ENCODE measurements at places on chromosomes 2 and 18. TPM values are rescaled to one million over a fixed set of nuclear protein-coding genes. Genes with fewer than 3 reads are reported as not detected.
A peak's percentile ranks its signal among the peaks of the same experiment; 100 is the strongest.

DNA sequence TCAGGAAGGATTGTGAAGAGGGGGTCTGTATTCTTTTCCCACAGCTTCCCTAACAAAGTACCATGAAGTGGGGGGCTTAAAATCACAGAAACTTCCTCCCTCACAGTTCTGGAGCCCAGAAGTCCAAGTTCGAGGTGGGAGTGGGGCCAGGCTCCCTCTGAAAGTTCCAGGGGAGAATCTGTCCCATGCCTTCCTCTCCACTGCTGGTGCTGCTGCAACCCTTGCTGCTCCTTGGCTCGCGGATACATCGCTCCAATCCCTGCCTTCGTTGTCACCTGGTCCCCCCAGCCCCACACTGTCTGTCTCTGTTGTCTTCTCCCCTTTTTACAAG is 134.1 kb downstream of the DDX1 start:
- H3K36me3 ChIP-seq: no peaks in the 10 kb centered on the region
- H3K4me3 ChIP-seq: no peak overlapping the region
- H3K27ac ChIP-seq: no peak overlapping the region
- DNase-seq: no peak
- peaks cover 9% of the 10 kb centered on the region for H3K4me1 ChIP-seq
- H3K27me3 ChIP-seq: peaks cover 26% of the 10 kb centered on the region

GRCh38 chr2:165219481-165219880 is 15.6 kb upstream of the SCN3A start:
- H3K4me1 ChIP-seq: no peaks in the 10 kb centered on the region
- no peaks in the 10 kb centered on the region for H3K36me3 ChIP-seq
- no peak overlapping the region for H3K27ac ChIP-seq

- no peak overlapping the region for H3K27ac ChIP-seq
- no peaks in the 10 kb centered on the region for H3K4me1 ChIP-seq
- no peaks in the 10 kb centered on the region for H3K36me3 ChIP-seq
- DNase-seq: no peak
- H3K27me3 ChIP-seq: peaks cover 12% of the 10 kb centered on the region
Measured at GRCh38 chr2:67996772-67997527, 65.9 kb downstream of the C1D start.

- no peak for DNase-seq
- H3K27ac ChIP-seq: no peak overlapping the region
- H3K4me1 ChIP-seq: peaks cover 24% of the 10 kb centered on the region
- peaks cover 17% of the 10 kb centered on the region for H3K27me3 ChIP-seq
Measured at GRCh38 chr2:15671842-15672815, 80.5 kb downstream of the DDX1 start.

- DNase-seq: no peak
- H3K4me1 ChIP-seq: peaks cover 7% of the 10 kb centered on the region
Measured at GRCh38 chr2:88481691-88482336, 29.3 kb upstream of the FOXI3 start.

DNA sequence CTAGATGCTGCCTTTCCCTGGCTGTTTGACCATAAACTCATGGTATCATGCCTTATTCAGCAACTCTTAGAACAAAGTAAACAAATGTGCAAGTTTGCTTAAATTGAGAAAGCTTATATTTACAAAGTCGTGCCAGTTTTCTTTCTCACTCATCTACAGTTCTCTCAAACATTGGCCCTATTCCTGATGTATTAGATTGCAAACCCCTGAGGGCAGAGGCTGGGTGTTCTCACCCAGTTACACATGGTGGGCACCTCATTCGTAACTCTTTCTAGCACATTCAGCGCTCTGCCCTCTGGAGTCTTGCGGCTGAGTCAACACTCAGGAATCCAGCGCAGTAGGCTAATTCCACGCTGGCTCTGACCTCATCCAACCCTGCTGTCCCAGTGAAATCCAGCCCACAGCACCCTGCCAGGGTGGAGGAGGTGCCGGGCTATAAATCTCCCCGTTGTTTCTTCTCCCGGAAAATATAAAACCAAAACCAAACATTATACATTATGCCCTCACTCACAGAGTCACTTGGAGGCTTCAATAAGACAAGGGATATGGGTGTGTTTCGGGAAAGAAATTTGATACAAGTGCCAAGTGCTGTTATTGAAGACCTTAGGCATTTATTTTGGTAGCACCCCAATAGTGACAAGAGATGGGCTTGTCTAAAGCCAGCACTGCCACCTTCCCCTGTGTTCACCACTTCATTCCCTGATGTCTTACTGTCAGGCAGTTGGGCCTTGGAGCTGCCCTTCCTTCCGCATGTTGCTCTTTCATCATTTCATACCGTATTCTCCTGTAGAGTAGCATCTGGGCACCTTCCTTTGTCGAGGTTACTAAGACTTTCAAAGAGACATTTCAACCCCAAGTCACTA is 287.4 kb downstream of the PRKCE start:
- peaks cover 81% of the 10 kb centered on the region for H3K4me1 ChIP-seq
- H3K4me3 ChIP-seq: peak overlapping the region; percentile 17
- H3K27ac ChIP-seq: peak overlapping the region; percentile 68
- no peaks in the 10 kb centered on the region for H3K36me3 ChIP-seq
- peak; percentile 92 for DNase-seq

DNA sequence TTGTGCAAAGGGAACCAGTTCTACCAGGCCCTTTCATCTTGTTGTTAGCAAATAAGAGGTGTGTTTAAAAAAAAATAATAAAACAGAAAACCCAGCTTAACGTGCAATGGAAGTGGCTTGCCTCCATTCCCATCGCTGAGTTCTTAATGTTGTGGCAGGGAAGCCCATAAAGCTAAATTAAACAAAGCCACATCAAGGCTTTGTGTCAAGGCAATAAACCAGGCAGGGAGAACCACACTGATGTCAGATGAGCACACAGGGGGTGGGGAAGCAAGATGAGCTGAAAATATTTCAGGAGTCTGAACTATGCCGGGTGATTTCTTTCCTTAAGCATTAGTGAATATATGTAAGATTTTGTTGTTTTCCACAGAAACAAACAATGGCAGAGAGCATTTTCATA is 73.5 kb downstream of the PHLPP1 start:
- no peak overlapping the region for H3K4me3 ChIP-seq
- no peak overlapping the region for H3K27ac ChIP-seq

GRCh38 chr2:46943881-46944798 is 28.5 kb upstream of the MCFD2 start:
- no peak overlapping the region for H3K27ac ChIP-seq
- H3K27me3 ChIP-seq: no peaks in the 10 kb centered on the region
- no peak for DNase-seq
- H3K4me3 ChIP-seq: no peak overlapping the region

- no peak for DNase-seq
- H3K4me3 ChIP-seq: no peak overlapping the region
- H3K4me1 ChIP-seq: no peaks in the 10 kb centered on the region
- no peaks in the 10 kb centered on the region for H3K36me3 ChIP-seq
Measured at GRCh38 chr2:68577183-68577582, 66.2 kb upstream of the PROKR1 start.

GRCh38 chr18:68865503-68865902 is 67.6 kb downstream of the CCDC102B start:
- no peak overlapping the region for H3K4me3 ChIP-seq
- H3K27me3 ChIP-seq: no peaks in the 10 kb centered on the region
- no peak overlapping the region for H3K27ac ChIP-seq
- no peak for DNase-seq
- no peaks in the 10 kb centered on the region for H3K4me1 ChIP-seq

The PKP4 gene
- 55.2 TPM for total RNA-seq

- no peak for DNase-seq
- H3K36me3 ChIP-seq: no peaks in the 10 kb centered on the region
- H3K4me1 ChIP-seq: no peaks in the 10 kb centered on the region
- no peak overlapping the region for H3K4me3 ChIP-seq
- H3K27me3 ChIP-seq: peaks cover 3% of the 10 kb centered on the region
Measured at GRCh38 chr2:221397187-221397586, 174.9 kb downstream of the EPHA4 start.

DNA sequence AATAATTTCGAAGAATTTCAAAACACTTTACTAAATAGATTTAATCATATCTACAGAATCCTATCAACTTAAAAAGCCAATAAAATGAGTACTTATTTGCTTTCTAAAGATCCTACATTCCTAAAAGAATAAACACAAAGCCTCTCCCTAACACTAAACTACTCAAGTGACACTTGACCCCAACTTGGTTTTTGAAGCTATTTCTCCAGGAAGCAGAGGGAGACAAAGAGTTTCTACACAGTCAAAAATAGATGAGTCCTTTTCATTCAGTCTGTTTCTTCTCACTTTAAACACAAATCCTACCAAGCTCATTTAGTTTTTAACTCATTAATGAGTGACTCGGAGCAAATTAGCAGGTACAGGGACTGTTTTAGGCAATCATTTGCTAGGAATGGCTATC is 2.1 kb downstream of the ATL2 start:
- no peak overlapping the region for H3K27ac ChIP-seq
- no peak for DNase-seq
- no peaks in the 10 kb centered on the region for H3K36me3 ChIP-seq

GRCh38 chr2:20680744-20681375 is 13.9 kb downstream of the GDF7 start:
- no peaks in the 10 kb centered on the region for H3K36me3 ChIP-seq
- H3K27me3 ChIP-seq: no peaks in the 10 kb centered on the region
- DNase-seq: no peak
- no peaks in the 10 kb centered on the region for H3K4me1 ChIP-seq

DNA sequence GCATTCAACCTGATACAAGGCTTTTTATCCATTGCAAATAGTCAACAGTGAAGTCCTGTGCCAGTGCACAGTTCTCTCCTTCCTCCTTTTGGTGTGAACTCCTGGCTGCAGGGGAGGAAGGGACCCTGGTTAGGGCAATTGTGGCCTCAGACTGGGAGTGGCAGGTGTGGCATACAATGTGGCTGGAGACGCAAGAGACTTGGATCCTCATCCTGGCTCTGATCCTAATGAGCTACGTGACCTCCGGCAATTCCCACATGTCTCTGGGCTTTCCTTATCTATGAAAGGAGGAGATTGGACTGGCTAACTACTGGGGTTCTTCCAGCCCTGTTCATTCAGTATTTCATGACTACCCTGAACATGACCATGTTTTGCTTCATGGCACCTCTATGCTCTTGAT is 10.5 kb upstream of the IL1A start:
- H3K4me3 ChIP-seq: no peak overlapping the region
- no peak for DNase-seq
- H3K4me1 ChIP-seq: no peaks in the 10 kb centered on the region
- H3K27me3 ChIP-seq: no peaks in the 10 kb centered on the region

The MRPL44 gene
- 45.8 TPM for total RNA-seq

The PCARE gene
- total RNA-seq: not detected

- H3K4me3 ChIP-seq: no peak overlapping the region
- no peaks in the 10 kb centered on the region for H3K36me3 ChIP-seq
- no peak overlapping the region for H3K27ac ChIP-seq
- no peaks in the 10 kb centered on the region for H3K27me3 ChIP-seq
- no peak for DNase-seq
- no peaks in the 10 kb centered on the region for H3K4me1 ChIP-seq
Measured at GRCh38 chr2:47708801-47709499, 74.0 kb upstream of the MSH6 start.

The SGO2 gene
- total RNA-seq: 25.4 TPM

GRCh38 chr18:61637319-61637718 is 255.5 kb downstream of the RNF152 start:
- no peak overlapping the region for H3K27ac ChIP-seq
- DNase-seq: no peak
- H3K4me3 ChIP-seq: no peak overlapping the region

The UGT1A3 gene
- not detected for total RNA-seq

- H3K27ac ChIP-seq: no peak overlapping the region
- no peak for DNase-seq
- no peaks in the 10 kb centered on the region for H3K36me3 ChIP-seq
- peaks cover 14% of the 10 kb centered on the region for H3K4me1 ChIP-seq
Measured at GRCh38 chr2:33136056-33136455, 189.3 kb downstream of the LTBP1 start.

DNA sequence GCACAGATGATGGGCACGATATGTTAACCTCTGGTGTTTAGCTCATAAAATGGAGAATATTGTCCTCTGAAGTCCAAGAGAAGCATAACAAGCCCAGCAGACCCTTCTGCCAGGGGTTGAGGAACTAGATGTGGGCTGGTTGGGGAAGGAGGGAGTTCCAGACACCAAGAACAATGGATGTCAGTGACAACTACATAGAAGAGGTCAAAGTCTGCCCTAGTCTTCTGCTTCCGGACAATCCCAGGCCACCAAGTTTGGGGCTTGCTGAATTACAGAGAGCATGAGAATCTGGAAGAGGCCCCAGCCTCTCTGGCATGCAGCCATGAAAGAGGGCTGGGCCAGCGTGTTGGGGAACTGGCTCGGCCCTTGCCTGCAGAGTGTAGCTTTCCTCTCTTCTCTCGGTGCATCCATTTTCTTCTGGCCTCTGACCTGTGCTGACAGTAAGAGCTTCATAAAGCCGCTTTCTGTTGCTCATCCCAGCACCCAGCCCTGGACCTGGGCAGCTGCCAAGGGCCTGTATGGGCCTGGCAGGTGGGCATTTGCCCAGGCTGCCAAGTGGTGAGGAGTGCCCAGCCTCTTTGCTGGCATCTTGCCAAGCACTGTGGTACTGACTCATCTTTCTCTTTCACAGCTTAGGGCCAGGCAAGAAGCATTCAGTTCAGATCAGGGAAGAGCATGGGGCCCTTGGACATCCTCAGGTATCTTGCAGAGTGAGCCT is 14.6 kb upstream of the LAPTM4A start:
- H3K4me1 ChIP-seq: no peaks in the 10 kb centered on the region
- no peak overlapping the region for H3K4me3 ChIP-seq
- H3K36me3 ChIP-seq: no peaks in the 10 kb centered on the region
- no peak for DNase-seq

- DNase-seq: no peak
- H3K4me1 ChIP-seq: no peaks in the 10 kb centered on the region
- H3K36me3 ChIP-seq: no peaks in the 10 kb centered on the region
- H3K27me3 ChIP-seq: peaks cover 25% of the 10 kb centered on the region
- H3K4me3 ChIP-seq: no peak overlapping the region
Measured at GRCh38 chr18:59047321-59048047, 92.2 kb upstream of the SEC11C start.

DNA sequence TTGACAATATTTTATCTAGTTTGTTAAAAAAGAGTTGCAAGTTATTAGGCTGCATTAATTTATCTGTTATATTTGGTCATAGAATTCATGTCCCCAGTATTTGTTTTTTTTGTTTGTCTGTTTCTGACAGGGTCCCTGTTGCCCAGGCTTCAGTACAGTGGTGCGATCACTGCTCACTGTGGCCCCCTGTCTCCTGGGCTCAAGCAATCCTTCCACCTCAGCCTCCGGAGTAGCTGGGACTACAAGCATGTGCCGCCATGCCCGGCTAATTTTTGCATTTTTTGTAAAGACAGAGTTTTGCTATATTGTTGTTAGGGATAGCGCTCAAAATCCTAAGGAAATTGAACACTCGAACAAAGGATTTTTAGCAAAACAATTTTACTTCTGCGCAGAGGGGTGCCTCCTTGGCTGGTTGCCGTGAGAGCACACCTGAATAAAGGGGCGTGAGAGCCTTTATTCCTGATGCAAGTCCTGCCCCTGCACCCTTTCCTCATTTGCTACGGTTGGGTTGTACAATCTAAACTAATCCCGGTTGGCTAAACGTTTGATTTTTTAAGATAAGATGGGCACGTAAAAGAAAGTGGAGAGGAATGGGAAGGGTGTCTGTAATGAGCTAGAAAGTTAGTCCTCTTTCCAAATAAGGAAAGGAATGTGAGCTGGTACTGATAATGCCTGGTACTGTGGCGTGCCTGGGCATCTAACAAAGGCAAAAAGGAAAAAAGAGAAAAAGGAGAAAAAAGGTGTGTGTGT is 65.5 kb downstream of the COMMD1 start:
- H3K36me3 ChIP-seq: no peaks in the 10 kb centered on the region
- no peak overlapping the region for H3K4me3 ChIP-seq
- no peak for DNase-seq
- no peaks in the 10 kb centered on the region for H3K27me3 ChIP-seq
- no peak overlapping the region for H3K27ac ChIP-seq
- no peaks in the 10 kb centered on the region for H3K4me1 ChIP-seq

- no peak overlapping the region for H3K4me3 ChIP-seq
- H3K27me3 ChIP-seq: no peaks in the 10 kb centered on the region
- peaks cover 15% of the 10 kb centered on the region for H3K4me1 ChIP-seq
- no peaks in the 10 kb centered on the region for H3K36me3 ChIP-seq
Measured at GRCh38 chr2:46816846-46817726, 98.5 kb downstream of the MCFD2 start.
